ENCODE measurements at places on chromosomes 4 and X.
A peak's percentile ranks its signal among the peaks of the same experiment; 100 is the strongest.

GRCh38 chr4:83535520-83536361 lies at the start of gene GPAT3:
TSS of gene GPAT3 (plus strand) at chr4:83536108. CDS start at chr4:83536623, 515 bp downstream.
- DNase-seq, result peak; percentile 54

- DNase-seq, result no peak
These were observed 113.9 kb upstream of the ANXA3 start for GRCh38 chr4:78437608-78438088.

DNA sequence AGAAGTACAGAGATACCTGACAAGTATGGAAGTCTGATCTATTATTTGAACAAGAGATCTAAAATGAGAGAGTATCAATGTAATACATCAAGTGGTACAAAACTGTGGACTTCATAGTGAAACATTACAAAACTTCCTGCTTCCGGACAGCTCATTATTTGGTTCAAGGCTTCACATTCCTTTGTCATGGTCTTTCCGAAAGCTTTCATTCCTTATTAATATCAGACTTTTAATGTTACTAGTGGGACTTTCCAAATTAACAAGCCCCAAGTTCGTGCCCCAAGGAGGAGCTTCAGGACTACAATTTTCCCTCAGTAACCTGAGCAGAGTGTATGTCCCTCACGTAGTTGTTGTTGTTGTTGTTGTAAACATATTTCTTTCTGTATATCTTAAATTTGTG lies 1.2 kb downstream of the CHIC2 start:
- no peak for DNase-seq

DNA sequence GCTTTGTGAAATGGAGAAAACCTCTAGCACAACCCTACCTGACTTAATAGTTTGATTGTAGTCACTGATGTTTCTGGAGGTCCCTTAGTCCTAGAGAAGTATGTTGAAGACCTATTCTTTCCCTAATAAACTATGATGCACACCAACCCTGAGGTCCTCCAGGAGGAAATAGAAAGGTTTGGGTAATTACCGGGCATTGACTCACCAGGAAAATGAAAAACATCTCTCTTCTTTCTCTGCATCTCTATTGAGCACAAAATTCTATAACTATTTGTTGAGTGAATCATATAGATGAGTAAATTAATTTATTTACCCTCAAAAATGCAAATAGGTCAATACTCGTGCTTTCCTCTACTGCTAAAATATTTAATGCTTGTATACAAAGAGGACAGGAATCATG lies 582.4 kb upstream of the FAM241A start:
- DNase-seq, result no peak

- DNase-seq, result no peak
These were observed 56.5 kb downstream of the ARAP2 start for GRCh38 chr4:36187723-36188333.

- no peak for DNase-seq
These were observed 598.1 kb upstream of the FAT1 start for GRCh38 chr4:187321711-187322110.

GRCh38 chrX:65667503-65668376 lies at the start of gene MSN:
TSS of gene MSN (plus strand) at chrX:65667654. CDS start at chrX:65667842, 188 bp downstream.
- DNase-seq, result peak; percentile 64

- DNase-seq, result no peak
These were observed 18.2 kb upstream of the ANK2 start for GRCh38 chr4:113031212-113031611.

All from effector memory CD8-positive, alpha-beta T cell (primary cell).